ENCODE measurements at places on chromosomes 11 and 22.

DNA sequence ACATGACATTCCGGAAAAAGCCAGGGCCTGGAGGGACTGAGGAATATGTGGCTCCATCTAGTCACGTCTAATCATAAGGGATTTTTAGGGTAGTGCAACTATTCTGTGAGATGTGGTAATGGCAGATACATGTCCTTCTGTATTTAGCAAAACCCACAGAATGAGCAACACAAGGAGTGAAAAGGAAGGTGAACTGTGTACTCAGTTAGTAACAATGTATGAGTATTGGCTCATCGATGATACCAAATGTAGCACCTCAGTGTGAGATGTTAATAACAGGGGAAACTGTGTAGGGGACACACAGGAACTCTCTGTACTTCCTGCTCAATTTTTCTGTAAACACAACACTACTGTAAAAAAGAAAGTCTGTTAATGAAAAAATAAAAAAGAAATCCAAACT is 42.0 kb upstream of the CARS1 start:
- no peak for DNase-seq

DNA sequence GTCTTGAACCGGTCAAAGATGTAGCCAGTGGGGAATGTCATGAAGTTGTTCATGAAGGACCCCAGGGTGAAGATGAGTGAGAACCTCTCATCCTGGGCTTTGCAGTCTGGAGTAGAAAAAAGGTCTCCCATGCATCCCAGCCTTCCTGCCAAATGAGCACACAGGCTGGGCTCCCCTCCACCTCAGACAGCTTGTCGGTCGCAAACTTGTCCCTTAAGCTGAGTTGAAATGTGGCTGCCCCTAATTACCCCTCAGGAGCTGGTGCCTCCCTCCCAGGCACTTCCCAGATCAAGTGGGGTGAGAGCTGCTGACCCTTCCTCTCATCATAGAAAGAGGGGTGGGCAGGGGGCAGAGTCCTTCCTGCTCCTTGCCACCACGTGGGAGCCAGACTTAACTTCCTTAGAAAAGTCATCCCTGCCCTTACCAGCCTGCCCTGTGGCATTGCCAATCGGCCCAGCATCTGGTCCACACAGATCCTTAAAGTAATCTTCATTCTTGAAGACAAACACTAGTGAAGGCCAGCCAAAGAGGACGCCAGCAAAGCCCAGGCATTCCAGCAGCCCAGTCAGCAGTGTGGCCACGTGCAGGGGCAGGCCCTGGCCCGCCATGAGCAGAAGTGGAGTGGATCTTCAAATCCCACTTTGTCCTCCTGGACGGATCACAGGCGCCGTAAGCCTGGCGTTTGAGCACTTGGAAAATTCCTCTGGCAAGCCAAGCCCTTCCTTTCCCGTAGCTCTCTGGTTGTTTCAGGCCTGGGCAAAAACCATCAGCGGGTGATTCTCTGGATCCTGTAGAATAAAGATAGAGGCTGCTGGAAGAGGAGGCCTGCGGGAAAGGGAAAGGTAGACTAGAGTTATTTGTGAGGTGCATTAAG is 1.1 kb downstream of the SLC43A3 start:
- DNase-seq: no peak

- no peak for DNase-seq
Measured at GRCh38 chr11:108970221-108970991, 305.5 kb downstream of the DDX10 start.

DNA sequence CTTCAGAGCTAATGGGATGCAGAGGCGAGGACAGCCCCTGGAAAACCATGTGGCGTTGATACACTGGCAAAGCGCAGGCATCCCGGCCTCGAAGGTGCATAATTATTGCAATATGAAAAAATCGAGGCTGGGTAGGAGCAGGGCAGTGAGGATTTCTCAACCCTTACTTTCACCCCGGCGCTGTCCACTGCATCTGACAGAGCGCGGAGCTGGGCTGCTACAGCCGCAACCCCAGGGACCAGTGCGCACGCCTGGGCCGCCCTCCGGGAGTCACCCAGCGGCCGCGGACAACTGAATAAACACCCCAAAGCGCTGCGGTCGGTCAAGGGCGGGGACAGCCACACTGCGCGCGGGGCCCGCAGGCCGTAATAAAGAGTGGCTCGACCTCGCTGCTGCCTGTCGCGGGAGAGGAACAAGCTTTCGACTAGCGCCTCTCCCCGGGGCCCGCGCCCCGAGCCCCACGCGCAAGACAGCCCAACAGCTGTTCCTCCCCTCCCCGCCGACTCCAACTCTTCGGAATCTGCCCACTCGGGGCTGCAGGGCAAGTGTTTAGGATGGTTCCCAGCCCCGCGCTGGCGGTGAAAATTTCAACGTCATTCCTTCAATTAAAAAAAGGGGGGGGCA is 3.6 kb upstream of the WT1 start:
- DNase-seq: no peak

All from activated T-cell treated with anti-CD3 and anti-CD28 coated beads, Interleukin-2, amount 50 U/mL, for 1 hour (primary cell).